Renal cortical epithelial cell (primary cell): ENCODE measurements at places on chromosomes 12 and 14.

GRCh38 chr12:14949631-14950030, 11.3 kb upstream of the ERP27 start:
- no peak for DNase-seq

- no peak for DNase-seq
Observed at GRCh38 chr14:73870525-73871235, 16.0 kb upstream of the ZNF410 start.

DNA sequence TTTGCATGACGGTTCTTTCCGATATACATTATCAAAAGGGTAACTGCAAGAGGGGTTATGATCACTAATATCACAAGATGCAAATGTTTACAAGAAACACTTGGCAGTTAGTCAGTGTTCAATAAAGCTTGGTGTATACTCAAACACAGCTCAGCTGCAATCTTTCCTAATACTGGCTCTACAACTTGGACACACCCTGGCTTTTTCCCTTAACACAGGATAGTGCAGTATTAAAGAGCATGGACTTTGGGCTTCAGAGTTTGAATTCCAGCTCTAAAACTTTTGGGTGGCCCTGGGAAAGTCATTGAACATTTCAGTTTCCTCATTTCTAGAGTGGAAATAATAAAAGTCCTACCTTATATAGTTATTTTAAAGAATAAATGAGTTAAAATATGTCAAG, 107.0 kb downstream of the HECTD4 start:
- no peak for DNase-seq

GRCh38 chr12:113645603-113646002, 173.9 kb upstream of the LHX5 start:
- no peak for DNase-seq

GRCh38 chr12:95548539-95549391, 2.5 kb downstream of the USP44 start:
- no peak for DNase-seq
